ENCODE measurements at places on chromosomes 13 and 19.

GRCh38 chr19:46192992-46193650 is 36.4 kb upstream of the IGFL1 start:
- DNase-seq = peak; percentile 39

- no peak for DNase-seq
Observed at GRCh38 chr13:32660227-32660626, 74.0 kb downstream of the PDS5B start.

- no peak for DNase-seq
Observed at GRCh38 chr19:13665125-13665905, 99.0 kb upstream of the MRI1 start.

DNA sequence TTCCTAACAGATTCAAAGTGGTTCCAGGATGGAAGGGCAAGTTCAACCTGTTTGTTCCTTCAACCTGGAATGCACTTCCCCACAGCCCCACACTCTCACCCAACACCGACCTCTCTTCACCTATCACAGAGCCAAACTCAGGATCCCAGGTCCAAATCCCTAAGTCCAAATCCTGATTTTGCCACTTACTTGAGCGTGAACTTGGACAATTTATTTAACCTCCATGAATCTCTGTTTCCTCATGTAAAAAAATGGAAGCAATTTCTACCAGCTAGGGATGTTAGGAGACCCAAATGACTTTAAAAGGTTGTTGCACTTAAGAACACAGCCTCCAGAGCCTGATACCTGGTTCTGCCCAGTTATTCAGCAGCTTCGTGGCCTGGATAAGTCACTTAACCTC is 5.4 kb upstream of the IGSF23 start:
- no peak for DNase-seq

GRCh38 chr19:45276284-45276687 is 25.2 kb downstream of the MARK4 start:
- DNase-seq = peak; percentile 19

- DNase-seq = peak; percentile 17
Observed at GRCh38 chr13:34926508-34926907, 15.6 kb upstream of the NBEA start.

DNA sequence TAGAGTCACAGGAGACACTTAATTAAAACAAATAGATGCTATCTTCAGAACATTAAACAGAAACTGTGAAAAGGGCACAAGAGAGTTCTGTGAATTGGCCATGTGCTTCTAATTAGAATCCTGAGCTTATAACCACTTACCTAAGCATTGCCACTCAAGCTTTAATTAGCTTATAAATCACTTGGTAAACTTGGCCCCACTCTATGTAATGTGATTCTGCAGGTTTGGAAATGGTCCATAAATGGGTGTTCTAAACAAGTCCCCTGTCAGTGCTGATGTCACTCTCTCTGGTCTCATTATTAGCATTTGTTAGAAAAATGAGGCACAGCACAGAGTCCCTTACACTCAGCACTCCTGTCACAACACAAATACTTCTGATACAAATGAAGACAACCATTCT is 18.0 kb downstream of the ZNF91 start:
- no peak for DNase-seq

DNA sequence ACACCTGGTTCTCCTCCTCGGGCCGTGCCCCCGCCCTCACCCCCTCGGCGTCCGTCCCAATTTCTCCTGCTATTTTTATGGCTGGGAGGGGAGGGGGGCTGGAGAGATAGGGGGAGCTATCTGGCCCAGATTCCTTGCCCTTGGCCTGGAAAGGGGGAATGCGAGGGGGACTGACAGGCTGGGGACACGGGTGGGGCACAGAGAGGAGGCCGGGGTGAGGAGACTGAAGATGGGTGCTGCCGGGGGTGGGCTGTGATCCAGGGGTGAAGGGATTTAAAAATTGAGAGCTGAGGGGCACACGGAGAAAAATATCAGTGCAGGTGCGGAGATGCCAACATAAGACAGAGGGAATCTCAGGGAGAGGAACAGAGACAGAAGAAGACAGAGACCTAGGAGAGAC is 2.3 kb downstream of the PRKCG start:
- no peak for DNase-seq

DNA sequence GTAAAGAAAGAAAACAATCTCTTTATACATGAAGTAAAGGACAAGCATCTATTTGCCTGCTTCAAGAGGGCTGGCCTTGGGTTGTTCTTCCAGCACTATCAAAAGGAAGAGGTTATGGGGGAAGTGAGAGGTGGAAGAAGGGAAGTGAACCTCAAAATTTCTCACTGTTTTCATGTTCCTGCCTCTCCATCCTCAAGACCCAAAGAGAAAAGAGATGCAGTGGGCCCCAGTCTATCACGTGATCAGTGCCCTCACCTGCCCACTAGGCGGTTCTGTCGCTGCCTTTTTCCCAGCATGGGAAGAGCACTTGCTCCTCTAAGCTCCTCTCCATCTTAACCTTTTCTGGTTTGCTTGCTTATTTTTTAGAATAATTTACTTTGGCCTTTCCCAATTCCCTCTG is 6.2 kb upstream of the USP12 start:
- DNase-seq = no peak

DNA sequence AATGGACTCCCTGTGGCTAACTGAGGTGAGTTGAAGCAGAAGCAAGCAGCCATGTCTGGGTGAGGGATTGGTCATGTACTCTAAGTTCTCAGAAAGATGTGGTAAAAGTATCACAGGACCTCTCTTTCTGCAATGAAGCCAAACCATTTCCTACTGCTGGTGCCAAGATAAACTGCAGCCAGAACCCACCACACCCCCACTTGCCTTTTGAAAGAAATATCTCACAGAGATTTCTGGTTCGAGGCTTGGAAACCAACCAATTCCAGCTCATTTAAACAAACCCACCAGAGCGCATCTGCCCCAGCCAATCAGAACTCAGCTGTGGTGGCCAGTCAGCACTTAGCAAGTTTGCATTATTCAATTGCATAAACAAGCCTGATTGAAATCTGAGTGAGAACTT is 204.5 kb upstream of the ATXN8OS start:
- DNase-seq = no peak

DNA sequence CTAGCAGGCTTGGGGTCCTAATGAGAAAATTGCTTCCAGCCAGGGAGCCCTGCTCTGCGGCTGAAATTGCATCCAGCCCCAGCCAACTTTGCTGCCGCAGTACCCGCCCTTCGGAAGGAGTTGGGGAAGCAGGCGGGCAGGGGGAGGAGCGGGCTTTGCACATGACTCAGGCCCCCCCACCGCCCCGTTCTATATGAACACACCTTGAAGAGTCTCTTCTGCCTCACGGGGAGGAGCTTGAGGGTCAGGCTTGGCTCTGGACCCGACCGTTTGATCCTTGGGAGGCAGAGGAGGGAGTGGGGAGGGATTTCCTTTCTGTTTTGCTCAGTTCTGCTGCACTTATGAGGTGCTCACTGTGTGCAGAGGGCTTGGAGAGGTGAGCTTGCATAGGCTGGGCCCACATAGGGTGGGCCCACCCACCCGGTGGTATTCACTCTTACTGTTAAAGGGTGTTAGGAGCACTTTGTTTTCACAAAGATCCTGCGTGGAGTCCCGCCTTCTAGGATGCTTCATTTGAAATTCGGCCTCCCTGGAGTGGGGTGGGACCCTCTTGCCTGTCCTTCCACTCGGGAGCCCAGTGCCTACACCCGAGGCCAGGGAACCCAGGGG is 46.5 kb downstream of the LYL1 start:
- no peak for DNase-seq

DNA sequence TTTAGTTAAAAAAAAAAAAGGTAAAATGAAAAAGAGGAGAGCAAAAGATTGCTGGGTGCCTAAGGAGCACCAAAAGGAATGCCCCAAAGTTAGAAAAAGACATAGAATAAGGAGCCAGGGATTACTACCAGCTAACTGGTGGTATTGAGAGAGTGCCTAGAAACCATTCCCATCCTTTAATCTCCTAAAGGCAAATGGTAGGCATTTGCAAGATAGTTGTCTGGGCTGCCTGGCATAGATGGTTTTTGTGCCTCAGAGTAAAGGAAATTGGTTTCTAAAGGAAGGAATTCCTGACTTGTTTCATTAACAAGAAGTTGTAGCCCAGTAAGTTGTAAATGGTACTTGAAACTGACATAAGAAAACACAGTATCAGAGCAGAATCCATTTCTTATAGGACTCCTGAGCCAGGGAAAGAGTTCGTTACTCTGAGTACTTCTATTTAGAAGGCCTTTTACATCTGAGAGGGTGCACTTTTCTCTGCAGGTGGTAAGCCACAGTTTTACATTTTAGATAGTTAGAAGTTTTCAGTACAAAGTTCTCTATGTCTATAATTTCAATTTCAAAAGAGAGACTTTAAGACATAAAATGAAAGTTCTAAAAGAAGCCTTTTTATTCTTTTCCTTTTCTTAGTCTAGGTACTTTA is 92.6 kb downstream of the OLFM4 start:
- no peak for DNase-seq

DNA sequence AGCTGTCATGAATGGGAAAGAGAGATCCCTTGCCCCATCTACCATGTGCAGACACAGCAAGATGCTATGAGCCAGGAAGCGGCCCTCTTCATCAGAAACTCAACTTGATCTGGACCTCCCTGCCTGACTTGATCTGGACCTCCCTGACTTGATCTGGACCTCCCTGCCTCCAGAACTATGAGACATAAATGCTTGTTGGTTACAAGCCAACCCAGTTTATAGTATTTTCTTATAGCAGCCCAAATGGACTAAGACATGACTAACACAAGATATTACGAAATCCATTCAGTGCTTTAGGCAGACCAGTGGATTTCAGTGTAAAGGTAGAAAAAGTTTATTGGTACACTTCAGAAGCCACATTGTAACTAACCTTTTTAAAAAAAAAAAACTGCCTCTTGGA is 15.6 kb downstream of the PCID2 start:
- no peak for DNase-seq

- DNase-seq = no peak
Observed at GRCh38 chr13:27133889-27134288, 37.7 kb downstream of the USP12 start.

DNA sequence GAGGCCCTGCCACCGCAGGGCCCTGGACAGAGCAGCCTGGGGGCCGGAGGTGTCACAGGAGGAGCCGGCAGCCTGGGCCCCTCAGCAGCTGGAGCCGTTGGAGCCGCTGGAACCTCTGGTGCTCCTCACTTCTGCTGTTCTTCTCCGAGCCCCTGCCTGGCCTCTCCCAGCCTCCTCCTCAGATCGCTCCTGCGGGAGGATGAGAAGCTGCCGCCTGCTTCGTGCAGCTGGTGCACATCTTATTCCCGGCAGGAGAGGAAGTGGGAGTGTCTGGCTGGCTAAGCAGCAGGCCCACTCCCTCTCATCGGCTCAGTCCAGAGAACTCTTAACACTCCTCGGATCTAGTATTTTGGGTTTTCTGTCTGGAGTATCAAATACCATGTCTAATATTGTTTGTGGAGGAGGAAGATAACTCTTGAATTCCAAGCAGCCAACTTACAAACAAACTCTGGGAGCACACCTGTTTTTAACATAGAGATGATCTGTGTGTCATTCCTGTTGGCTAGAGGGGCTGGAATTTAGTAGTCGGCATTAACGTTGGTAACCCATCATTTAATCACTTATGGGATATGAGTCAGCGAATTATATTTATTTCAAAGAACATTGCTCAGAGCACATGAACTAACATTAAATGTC is 37.1 kb upstream of the RNF113B start:
- DNase-seq = no peak

DNA sequence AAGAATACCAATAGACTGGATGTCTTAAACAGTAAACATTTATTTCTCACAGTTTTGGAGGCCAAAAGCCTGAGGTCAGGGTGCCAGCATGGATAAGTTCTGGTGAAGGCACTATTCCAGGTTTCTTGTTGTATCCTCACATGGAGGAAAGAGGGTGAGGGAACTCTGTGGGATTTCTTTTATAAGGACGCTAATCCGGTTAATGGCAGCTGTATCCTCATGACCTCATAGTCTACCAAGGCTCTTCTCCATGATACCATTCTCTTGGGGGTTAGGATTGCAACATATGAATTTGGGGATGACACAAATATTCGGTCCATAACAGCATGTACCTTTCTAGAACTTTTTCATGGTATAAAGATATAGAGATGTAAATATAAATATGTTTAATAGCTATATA is 412.0 kb downstream of the LMO7 start:
- DNase-seq = no peak

DNA sequence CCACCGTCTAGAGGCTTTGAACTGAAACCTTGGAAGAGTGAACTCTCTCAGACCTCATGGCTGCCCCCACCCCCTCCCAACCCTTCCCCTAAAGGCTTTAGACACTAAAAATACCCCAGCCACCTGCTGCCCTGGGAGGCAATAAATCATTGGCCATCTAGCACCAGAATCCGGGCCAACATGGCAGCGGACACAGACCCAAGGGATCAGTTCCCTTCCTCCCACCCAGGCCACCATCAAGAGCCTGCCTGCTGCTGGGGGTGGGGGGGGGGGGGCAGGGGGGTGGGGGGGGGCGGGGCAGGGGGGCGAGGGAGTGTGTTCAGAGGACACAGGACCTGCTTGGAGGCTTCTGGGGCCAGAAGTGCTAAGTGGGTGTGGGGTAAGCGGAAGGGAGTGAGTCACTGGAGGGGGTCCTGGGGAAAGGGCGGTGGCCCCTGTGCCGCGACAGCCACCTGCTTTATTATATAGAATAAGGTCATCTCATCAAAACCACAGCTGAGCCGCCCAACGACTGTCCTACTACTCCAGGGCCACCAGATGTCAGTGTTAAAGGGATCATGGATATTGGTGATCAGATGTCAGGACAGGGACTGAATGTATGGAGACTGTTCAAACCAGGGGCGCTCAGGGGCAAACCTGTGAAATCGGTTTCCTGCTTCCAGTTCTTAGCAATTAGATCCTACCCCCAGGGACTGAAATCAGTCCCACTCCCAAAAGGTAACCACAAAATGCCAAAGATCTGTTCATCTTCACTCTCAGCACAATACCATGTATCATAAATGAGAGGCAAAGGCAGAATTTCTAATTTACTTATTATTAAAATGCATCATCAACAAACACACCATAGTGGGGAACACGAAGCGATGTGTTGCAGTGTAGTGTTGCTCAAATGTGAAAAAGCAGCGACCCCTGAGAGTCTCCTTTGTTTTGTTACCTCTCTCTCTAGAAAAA is 24.3 kb downstream of the ARL11 start:
- DNase-seq = peak; percentile 68

DNA sequence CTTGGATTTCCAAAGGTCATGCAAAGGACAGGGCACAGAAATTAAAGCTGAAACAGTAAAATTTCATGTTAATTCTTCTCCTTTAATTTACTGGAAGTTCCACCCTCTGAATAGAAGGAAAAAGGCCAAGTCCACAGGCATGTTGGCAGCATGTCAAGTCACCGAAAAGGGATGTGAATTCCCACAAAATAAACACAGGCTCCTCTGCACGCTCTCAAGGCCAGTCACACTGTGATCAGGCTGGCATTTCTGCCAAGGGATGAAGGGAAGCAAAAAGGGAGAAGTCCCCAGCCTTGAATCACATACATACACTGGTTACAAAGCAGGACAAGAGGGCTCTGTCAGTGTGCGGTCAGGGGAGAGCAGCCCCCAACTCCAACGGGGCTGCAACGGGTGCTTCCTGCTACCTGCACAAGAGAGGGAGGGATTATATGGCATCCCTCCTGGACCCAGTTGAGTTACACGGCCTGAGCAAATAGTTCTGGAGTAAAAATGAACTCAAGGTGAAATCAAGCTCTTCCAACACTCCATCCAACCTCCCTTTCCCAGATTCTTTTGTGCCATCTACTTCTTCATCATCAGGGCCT is 6.9 kb downstream of the DCLK1 start:
- DNase-seq = no peak
